Activated CD4-positive, alpha-beta memory T cell treated with anti-CD3 and anti-CD28 coated beads for 36 hours (primary cell): ENCODE measurements at places on chromosomes 11 and 22. TPM values are rescaled to one million over a fixed set of nuclear protein-coding genes. Genes with fewer than 3 reads are reported as not detected.

The TMPRSS13 gene
- total RNA-seq, result 2.6 TPM

- H3K4me3 ChIP-seq, result no peak overlapping the region
- no peak overlapping the region for H3K27ac ChIP-seq
- no peaks in the 10 kb centered on the region for H3K27me3 ChIP-seq
- no peak for DNase-seq
- peaks cover 21% of the 10 kb centered on the region for H3K4me1 ChIP-seq
Observed at GRCh38 chr11:104620991-104621390, 277.3 kb downstream of the CASP12 start.

- no peaks in the 10 kb centered on the region for H3K27me3 ChIP-seq
- peak overlapping the region; percentile 53 for H3K4me3 ChIP-seq
- peak; percentile 73 for DNase-seq
- peaks cover 20% of the 10 kb centered on the region for H3K36me3 ChIP-seq
Observed at GRCh38 chr22:38305471-38306448, 11.5 kb downstream of the CSNK1E start.

- peak overlapping the region; percentile 95 for H3K27ac ChIP-seq
- H3K36me3 ChIP-seq, result peaks cover 9% of the 10 kb centered on the region
- peaks cover 38% of the 10 kb centered on the region for H3K4me1 ChIP-seq
- DNase-seq, result no peak
Observed at GRCh38 chr22:29838599-29838956, 504 bp upstream of the ASCC2 start.

GRCh38 chr11:44621784-44622183 is 56.3 kb downstream of the CD82 start:
- no peaks in the 10 kb centered on the region for H3K27me3 ChIP-seq
- no peak overlapping the region for H3K4me3 ChIP-seq
- H3K36me3 ChIP-seq, result peaks cover 27% of the 10 kb centered on the region
- peaks cover 36% of the 10 kb centered on the region for H3K4me1 ChIP-seq
- peak overlapping the region; percentile 9 for H3K27ac ChIP-seq

DNA sequence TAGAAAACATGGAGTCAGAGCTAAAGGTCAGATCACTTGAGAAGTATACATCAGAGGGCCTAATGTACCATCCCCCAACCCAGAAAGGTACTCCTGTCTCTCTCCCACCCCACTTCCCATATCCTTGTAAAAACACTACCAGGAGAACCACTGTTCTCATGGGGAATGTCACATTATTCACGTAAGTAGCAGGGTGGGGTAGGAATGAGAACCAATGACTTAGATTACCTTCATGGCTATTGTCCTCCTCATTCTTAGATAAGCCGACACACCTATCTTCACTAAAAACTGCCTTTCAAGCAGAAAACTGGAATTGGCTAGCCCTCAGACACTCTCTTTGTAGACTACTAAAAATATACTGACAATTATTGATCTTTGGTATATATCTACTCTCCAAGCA is 63.6 kb downstream of the CEP57 start:
- no peak overlapping the region for H3K27ac ChIP-seq
- DNase-seq, result no peak
- H3K4me1 ChIP-seq, result no peaks in the 10 kb centered on the region
- no peak overlapping the region for H3K4me3 ChIP-seq
